CD4-positive, alpha-beta T cell treated with Interleukin-21 for 1 hour (primary cell): ENCODE measurements at places on chromosomes 2 and 18.

GRCh38 chr18:21843341-21843740 is 102.7 kb downstream of the MIB1 start:
- DNase-seq = no peak

DNA sequence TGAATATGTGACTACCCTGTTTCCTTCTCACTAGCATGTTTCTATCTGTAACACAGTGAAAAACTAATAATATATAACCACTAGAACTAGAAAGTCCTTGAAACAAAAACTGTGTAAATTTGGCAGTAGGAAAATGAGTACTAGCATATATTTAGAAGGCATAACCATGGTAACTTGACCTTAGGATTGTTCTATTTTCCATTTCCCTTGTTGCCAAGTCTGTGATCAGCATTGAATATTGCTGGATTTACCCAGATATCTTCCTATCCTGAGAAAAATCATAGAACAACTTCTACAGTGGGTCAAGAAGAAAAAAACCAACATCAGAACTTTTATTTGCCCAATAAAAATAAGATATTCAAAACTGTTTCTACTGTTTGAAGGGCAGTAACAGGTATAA is 563.9 kb upstream of the NRXN1 start:
- no peak for DNase-seq

GRCh38 chr18:46485675-46486194 is 171.3 kb downstream of the LOXHD1 start:
- DNase-seq = no peak

DNA sequence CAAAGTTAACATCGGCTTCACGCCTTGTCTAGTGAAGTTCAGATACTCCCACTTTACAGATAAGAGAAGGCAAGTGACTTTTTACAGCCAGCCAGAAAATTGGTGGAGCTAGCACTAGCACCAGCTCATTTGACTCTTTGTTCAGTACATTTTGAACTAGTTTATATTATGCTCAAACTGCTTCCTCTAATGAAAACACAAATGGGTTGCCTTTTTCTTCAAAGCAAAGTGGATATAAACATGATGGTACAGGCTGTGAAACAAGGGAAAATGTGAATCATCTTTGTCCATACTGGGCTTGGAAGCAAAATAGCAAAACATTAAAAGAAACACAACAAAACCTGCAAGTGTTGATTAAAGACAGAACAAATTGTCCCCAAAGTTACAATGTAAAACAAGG is 99.6 kb upstream of the LHCGR start:
- no peak for DNase-seq

- no peak for DNase-seq
Measured at GRCh38 chr2:69422198-69422597, 15.0 kb downstream of the NFU1 start.

DNA sequence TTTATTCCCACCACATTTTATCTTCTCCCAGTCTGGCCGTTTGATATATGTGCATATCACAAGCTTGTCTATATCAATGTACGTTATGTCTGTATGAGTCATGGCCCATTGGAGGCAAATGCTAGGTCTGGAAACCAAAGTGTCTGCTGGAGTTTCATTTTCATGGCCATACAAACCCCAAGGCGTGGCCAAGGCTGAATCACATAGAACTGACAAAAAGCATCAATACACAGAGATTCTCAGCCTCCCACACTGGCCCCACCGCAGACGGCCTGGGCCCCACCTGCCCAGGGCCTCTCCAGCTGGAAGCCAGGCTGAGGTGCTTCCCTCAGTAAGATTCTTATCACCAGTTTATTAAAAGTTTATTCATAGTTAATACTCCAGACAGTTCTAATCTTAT is 40.5 kb upstream of the SALL3 start:
- DNase-seq = no peak

GRCh38 chr2:68689553-68690537 is 44.8 kb upstream of the ARHGAP25 start:
- peak; percentile 2 for DNase-seq

- no peak for DNase-seq
Measured at GRCh38 chr18:25798046-25798445, 292.4 kb downstream of the SS18 start.

GRCh38 chr18:76894566-76895346 is 72.4 kb downstream of the ZNF236 start:
- no peak for DNase-seq

GRCh38 chr18:10660179-10660884 is 134.5 kb downstream of the NAPG start:
- no peak for DNase-seq

DNA sequence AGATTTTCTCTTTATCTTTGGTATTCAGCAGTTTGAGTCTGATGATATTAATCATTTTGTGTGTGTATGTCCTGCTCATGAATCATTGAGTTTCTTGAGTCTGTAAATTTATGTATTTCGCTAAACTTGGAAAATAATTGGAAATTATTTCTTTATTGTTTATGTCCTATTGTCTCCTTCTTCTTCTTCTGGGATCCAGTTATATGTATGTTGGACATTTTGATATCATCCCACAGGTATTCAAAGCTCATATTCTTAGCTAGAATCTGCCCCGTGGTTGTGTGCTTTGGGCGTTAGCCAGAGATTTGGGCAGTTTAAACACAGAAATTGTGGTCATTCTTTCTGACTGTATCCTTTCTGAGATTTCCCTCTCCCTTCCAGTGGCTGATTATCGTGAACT is 243.0 kb upstream of the SPRED2 start:
- DNase-seq = no peak

DNA sequence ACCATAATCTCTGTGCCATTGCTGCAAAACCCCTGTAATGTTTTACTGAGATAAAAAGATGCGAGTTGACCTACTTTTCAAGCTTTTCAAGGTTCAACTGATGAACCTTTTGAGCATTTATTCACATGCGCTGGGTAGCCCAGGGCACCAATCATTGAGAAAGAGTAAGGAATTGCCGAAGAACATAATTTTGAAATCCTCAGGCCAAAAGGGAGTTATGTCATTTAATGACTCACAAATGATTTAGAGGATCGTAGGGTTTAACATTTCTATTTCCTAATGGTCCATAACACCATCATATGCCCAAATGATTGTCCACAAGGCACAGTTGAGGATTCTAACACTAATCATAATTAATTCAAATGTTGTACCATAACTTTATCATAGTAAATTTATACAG is 20.2 kb upstream of the DLX1 start:
- DNase-seq = no peak

- no peak for DNase-seq
Measured at GRCh38 chr18:58590839-58591238, 38.1 kb downstream of the ALPK2 start.

DNA sequence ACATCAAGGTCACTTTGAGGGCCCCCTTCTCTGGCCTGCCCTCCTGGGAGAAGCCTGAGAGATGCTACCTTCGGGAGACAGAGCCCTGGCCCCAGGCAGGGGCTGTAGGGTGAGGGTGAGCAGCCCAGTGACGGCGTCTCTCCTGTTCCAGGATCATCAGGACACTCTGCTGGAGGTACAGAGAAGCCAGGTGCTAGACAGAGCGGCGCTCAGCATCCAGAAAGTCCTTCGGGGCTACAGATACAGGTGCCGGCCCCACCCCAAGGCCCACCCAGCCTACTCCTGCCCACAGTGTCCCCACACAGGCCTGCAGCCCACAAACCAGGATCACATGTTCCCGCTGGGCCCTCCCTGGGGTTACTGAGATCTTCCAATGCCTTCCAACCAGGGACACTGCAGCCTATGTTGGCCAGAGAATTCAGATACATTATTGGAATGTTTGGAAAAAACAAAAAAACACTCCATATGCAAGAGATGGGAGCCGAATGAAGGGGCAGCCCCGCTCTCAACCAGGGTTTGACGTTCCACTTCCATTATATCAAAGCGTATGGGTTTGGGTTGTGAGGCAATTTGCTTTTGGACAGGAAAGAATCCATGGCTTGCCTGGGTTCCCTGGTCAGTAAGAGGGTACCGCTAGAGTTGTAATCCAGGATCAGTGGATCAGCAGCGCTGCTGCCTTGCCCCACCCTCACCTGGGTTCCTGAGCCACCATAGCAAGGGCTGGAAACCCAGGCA is 49.5 kb upstream of the GPR17 start:
- DNase-seq = no peak

DNA sequence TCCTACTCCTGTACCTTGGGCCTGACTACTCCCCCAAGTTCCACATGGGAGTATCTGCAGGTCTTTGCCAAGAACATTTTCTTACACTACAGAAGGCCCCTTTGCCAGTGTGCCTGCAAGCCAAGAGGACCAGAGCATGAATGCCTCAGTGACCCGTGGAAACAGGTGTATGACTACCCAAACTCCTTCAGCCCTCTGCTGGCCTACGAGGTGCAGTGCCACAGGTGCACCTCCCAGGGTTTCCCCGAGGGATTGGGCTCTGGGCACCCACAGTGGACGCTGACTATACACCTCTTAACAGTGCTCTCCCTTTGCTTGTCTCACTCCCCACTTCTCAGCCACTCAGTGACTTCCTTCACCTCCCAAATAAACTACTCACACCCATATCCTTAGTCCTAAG is 91.4 kb downstream of the COL6A3 start:
- no peak for DNase-seq

DNA sequence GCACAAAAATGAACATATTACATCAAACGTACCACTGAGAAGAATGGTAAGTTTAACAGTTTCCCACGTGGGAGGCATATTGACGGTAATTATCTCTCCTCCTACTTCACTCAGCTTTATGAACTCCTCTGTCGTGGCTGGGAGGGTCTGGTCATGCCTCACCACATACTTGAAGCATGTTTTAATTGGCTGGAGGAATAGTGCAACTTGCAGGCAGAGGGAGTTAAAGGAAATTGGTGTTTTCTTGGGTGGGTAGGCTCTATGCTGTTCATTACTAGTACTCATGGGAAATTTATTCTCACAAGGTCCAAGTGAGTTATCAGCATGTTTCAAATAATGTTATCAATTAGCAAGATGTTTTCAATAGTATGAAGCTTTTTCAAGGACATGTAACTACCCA is 767.0 kb downstream of the PLCL1 start:
- no peak for DNase-seq

DNA sequence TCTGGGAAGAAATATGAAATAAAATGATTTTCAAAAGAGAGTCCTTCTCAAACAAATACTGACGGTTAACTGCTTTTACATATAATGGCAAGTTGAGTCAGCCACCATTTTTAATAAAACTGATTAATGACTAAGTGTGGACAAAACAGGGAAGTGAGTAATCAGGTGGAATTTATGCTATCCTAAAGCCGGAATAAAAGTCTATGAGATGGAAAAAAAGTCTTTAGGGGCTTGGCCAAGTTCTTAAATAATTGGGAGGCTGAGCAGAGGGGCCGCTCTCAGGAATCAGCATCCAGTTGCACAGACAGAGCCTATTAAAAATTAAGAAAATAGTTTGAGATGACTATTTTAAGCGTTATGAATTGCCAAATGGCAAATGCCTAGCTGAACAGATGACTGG is 58.6 kb upstream of the AFF3 start:
- DNase-seq = no peak

GRCh38 chr2:28391564-28392296 is 928 bp upstream of the FOSL2 start:
- DNase-seq = peak; percentile 82

GRCh38 chr2:227545990-227546389 is 52.7 kb upstream of the SCYGR2 start:
- no peak for DNase-seq

DNA sequence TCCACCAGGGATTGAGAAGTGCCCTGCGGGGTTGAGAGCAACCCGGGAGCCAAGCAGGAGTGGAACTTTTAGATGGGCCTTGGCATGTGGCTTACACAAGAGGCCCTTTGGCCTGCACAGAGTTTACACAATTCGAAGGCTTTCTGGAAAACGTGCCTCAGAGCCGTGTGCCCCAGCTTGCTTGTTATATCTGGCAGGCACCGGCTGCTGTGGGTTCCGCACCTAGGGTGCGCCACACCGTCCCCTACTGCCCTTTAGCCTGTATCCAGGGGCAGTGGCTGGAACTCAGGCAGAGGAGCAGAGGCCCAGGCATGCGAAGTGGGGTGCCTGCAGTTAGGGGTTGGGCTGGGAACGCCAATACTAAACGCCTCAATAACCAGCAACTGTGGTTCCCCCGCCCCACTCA is 32.9 kb upstream of the EDAR start:
- no peak for DNase-seq

GRCh38 chr2:186443851-186444250 is 42.2 kb upstream of the ZC3H15 start:
- DNase-seq = no peak

DNA sequence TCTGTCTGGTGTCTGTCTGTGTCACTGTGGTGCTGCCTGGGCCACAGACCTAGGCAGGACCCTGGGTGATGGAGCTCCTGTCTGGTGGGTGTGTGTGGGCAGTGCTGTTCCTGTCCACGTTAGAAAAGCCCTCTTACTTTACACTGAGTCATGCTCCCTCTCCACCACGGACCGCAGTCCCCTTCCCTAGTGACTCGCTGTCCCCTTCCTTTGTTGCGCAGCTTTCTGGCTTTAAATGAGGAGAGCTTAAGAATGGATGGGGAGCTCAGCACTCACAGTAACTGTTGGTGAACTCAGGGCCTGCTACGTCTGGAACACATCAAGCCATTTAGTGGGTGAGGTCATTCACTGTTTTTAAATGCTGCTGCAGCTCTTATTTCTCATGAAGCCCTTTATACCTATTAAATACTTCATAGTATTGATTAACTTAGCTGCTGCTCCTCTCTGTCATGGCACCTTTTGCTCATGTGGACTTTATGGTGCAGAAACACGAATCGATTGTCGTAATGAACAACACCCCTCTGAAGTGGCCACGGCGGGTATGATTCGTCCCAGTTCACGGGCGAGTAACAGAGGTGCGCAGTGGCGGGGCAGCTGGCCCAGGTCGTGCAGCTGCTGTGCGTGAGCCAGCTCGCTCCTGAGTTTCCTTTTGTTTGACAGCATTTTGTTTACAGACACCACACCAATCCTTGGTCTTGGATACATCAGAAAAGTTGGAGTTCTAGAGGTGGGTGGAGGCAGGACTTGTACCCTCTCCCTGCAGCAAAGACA is 100.4 kb downstream of the LDLRAD4 start:
- DNase-seq = no peak

DNA sequence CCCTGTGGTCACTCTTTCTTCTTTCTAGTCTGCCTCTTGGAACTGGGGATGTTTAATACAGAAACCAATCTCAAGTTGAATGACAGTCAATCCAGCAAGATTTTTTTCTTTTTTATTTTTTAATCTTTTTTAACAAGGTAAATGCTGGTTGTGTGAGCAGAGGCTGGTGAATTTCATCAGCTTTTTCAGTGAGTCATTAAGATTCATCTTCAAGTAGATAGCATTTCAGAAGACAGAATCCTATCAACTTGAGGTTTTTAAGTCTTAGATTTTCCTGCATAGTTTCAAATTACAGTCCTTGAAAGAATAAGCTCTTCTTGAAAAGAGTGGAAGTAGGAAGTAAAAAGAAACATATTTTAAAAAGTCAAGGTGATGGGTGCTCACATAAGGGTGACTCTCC is 12.4 kb downstream of the SLC8A1 start:
- no peak for DNase-seq

DNA sequence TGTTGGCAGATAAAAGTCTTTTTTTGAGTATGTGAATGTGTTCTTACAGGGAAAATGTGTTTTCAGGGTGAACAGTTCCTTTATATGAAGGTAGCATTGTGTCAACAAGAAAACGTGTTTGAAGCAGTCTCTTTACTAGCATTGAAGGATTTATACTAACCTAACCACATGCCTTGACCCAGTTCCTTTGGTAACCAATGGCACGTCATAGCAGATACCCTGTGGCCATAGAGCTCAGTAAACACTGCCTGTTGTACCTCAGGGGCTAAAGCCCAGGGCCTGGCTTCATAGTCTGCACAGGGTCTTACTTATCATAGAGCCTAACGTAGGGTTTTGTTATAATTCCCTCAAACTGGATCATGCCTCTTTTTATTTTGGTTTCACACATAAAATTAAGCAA is 32.1 kb upstream of the NFU1 start:
- DNase-seq = no peak

- no peak for DNase-seq
Measured at GRCh38 chr2:3959372-3959771, 256.0 kb downstream of the DCDC2C start.
